ENCODE measurements at places on chromosomes 3 and 15.

GRCh38 chr3:177733233-177733632 is 536.0 kb upstream of the TBL1XR1 start:
- DNase-seq: no peak

DNA sequence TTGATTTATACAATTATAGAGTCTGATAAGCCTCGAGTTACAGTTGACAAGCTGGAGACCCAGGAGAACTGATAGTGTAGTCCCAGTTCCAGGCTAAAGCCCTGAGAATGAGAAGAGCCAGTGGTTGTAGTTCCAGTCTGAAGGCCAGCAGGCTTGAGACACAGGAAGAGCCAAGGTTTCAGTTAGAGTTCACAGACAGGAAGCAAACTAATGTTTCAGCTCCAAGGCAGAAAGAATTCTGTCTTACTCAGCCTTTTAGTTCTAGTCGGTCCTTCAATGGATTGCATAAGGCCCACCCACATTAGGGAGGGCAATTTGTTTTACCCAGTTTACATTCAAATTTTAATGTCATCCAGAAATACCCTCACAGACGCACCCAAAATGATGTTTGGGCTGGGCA is 102.7 kb downstream of the CDIN1 start:
- no peak for DNase-seq

GRCh38 chr15:37221671-37222145 is 121.4 kb upstream of the MEIS2 start:
- DNase-seq: no peak

- DNase-seq: no peak
These were observed 5.1 kb downstream of the MAGEL2 start for GRCh38 chr15:23642413-23643044.

DNA sequence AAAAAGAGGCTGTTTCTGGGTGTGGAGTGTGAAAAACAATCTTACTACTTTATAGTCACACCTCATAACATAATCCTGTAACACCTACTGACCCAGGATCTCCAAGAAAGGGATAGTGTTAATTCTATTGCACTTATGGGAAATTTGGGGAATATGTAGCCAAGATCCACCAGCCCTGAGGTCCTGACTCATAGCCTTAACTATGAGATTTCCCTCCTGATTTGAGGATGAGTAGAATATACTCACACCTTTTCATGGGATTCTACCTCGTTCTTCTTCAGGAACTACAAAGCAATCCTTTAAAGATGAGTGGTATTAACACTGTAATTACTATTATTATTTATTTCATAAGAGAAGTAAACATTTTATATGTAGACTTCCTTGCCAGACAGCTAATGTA is 315.2 kb downstream of the MECOM start:
- DNase-seq: no peak

DNA sequence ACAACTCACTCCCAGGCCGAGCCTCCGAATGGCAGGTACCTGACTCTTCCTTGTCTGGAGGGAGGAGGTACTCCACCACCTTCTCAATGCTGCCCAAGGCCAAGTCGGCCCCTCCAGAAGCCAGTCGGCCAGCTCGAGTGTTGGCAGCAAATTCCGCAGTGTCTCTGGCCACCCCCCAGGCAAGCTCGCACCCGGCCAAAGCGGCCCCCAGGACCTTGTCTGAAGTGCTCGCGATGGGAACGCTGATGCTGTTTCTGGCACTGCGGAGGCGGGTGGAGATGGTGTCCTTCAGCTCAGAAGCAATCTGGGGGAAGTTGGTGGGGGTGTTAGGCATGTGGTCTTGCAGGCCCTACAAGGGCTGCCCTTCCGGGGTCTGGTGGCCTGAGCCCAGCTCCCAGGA is 9.2 kb downstream of the PLIN1 start:
- DNase-seq: no peak
